ENCODE measurements at places on chromosomes 7 and 10.

- DNase-seq, result peak; percentile 75
Measured at GRCh38 chr7:141654551-141654950, 47.4 kb downstream of the DENND11 start.

GRCh38 chr7:41731493-41732435 lies 28.9 kb upstream of the INHBA start:
- DNase-seq, result peak; percentile 6

DNA sequence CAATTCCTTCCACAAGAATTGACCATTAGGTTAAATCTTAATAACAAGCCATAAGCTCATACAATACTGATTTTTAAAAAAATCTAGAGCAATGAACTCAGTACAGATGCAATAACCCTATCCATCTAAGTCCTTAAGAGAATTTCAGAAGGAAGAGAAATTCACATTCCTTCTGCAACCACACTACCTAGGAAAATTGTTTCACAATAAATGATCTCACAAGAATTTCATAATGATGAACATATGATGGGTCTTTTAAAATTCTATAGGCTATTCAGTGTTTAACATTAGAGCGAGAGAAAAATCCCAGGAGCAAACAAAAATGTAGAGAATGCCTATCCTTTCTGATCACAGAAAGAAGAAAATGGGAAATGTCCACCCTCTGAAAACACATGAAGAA lies 70.0 kb upstream of the MAGI2 start:
- peak; percentile 75 for DNase-seq

DNA sequence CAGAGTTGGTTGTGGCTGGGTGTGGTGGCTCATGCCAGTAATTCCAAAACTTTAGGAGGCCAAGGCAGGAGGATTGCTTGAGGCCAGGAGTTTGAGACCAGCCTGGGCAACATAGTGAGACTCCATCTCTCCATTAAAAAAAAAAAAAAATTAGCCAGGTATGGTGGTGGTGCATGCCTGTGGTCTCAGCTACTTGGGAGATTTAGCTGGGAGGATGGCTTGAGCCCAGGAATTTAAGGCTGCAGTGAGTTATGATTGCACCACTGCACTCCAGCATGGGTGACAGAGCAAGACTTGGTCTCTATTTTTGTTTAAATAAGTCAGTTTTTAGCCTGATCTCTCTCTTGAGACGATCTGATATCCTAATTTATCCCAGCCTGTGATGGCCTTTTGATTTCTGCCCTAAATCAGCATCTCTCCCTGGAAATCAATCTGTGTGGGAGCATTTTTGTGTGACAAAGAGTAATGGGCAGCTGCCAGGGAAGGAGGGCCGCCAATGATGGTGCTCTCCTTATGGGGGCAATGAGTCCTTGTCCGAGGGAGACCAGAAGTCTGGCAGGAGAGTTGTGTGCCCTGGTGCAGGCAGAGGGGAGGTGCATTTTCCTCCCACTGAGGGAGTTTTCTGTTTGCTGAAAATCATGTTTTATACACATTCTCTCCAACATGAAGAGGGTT lies 111.0 kb downstream of the NRP1 start:
- DNase-seq, result peak; percentile 52

DNA sequence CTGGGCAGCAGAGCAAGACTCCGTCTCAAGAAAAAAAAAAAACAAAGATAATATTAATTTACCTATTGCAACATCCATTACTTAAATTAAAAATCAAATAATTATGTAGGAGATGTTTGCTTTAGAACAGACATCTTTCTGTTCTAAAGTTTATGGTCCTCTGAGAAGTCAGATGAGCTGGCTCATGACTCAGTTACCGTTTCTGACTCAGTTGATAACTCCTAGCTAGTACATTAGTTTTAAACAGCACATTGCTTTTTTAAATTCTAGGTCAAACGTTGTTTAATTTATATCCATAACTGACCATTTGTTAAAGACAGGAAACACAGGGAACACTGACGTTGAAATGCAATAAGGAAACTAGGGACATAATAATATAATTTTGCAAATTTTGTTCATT lies 162.7 kb downstream of the ETV1 start:
- DNase-seq, result peak; percentile 47

DNA sequence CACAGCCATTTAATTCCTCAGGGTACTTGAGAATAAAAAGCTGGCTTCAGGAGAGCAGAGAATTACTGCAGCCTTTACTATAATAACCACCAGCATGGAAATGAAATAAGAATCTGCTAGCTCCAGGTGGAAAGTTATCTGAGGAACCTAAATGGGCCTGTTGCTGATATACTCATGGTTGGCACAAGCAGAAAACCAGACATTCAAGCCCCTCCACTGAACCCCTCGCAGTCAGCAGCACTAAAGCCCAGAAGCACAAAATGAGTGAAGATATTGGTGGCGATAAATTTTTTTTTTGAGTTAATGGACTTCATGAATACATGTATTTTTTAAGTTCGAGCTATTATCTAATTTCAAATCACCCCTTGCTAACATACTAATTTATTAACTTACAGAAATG lies 303.9 kb upstream of the NRP1 start:
- no peak for DNase-seq

DNA sequence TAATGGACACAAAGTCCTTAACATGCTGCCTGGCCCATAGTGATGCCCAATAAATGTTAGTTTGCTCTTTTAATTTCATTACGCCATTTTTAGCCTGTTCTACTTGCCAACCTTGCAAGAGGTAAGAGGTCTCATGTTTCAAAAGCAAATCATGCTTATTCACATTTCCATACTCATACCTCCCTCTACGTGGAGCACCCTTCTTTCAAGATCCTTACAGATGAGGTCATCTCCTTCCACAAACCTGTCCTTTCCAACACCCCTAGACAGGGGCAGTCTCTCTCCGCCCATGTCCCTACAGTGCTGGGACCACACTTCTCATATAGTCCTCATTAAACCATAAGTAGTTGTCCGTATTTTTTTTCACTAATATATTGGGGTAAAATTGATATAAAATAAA lies 271.3 kb downstream of the FGFR2 start:
- no peak for DNase-seq

GRCh38 chr10:6958254-6958653 lies 378.2 kb upstream of the PRKCQ start:
- no peak for DNase-seq

GRCh38 chr7:101378751-101379174 lies 16.1 kb downstream of the COL26A1 start:
- no peak for DNase-seq

- DNase-seq, result no peak
Measured at GRCh38 chr10:42781893-42782445, 626 bp upstream of the BMS1 start.

DNA sequence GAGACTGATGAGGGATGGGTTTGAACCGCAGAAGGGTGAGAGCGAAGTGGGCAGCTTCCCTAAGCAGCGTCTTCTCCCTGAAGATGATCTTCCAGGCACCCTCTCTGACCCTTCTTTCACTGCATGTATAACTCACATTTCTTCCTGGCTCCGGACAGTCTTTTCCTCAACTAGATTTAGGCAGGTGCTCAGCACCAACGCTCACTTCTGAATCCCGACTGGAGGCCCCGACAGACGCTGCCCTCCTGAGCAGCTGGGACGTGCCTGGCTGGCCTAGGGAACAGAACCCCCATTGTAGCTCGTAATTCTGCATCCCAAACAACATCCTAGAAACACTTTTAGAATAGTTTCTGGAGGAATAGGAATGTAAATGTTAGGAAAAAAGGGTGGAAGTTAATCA lies 206.6 kb downstream of the DIP2C start:
- DNase-seq, result no peak

Measured in iris pigment epithelial cell (primary cell).